ENCODE measurements at places on chromosomes 3 and 15.

GRCh38 chr15:92158426-92158825, 235.3 kb upstream of the ST8SIA2 start:
- peaks cover 4% of the 10 kb centered on the region for H3K36me3 ChIP-seq
- peaks cover 33% of the 10 kb centered on the region for H3K4me1 ChIP-seq
- peak; percentile 23 for DNase-seq
- H3K27ac ChIP-seq: no peak overlapping the region
- H3K4me3 ChIP-seq: no peak overlapping the region

DNA sequence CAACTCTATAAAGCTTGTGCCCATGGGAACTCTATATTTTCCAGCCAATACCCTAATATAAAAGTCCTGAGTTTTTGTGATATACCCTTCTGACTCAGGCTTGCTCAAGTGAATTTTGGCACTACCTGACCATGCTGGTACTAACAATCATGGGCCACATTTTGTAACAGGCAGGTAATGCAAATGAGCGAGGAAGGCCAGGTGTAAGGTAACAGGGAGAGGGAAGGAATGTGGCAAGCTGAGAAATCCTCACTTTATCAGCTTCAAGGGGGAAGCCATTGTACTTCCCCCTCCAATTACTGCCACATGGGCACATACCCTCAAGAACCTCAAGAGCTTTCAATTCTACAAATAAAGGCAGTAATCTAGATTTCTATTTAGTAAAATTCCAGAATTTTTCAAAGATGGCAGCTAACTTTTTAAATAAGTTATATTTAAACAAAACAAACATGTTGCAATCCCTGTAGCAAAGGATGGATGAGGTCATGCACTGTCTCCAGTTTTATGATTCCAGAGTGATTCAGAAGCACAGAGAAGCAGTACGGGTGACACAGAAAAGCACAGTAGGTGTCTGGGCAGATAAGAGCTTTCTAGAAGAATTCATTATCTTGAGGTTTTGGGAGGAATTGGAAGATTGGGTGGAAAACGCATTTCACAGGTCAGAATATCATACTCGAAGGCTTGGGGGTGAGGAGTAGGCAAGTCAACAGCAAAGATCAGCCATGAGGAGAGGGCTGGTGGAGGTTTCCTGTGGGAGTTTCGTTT, 87.6 kb downstream of the FOXP1 start:
- DNase-seq: peak; percentile 4
- H3K27ac ChIP-seq: peak overlapping the region; percentile 40
- H3K4me1 ChIP-seq: peaks cover 57% of the 10 kb centered on the region
- H3K36me3 ChIP-seq: peaks cover 13% of the 10 kb centered on the region

DNA sequence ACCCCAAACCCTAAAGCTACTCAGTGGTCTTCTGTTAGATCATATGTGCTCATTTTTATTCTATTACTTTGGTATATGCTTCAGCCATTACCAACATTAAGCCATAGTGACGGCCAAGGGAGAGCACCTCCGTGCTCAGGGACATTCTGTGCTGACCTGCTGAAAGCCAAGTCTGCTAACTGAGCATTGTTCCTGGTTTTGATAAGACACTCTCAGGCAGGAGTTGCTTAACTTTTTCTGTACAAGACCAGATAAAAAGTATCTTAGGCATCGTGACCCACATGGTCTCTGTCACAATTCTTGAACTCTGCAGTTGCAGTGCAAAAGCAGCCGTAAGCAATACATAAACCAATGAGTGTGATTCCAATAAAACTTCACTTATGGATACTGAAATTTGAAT, 100.6 kb downstream of the KLHL25 start:
- no peak overlapping the region for H3K4me3 ChIP-seq
- no peak overlapping the region for H3K27ac ChIP-seq
- peaks cover 38% of the 10 kb centered on the region for H3K36me3 ChIP-seq
- peaks cover 49% of the 10 kb centered on the region for H3K4me1 ChIP-seq
- no peak for DNase-seq

- H3K36me3 ChIP-seq: no peaks in the 10 kb centered on the region
- DNase-seq: peak; percentile 50
- H3K27me3 ChIP-seq: peaks cover 18% of the 10 kb centered on the region
- H3K4me3 ChIP-seq: no peak overlapping the region
- H3K4me1 ChIP-seq: peaks cover 9% of the 10 kb centered on the region
These were observed 17.4 kb upstream of the SHF start for GRCh38 chr15:45205192-45205591.

GRCh38 chr3:56921573-56922453, 120.1 kb upstream of the ARHGEF3 start:
- peak overlapping the region; percentile 72 for H3K4me3 ChIP-seq
- no peaks in the 10 kb centered on the region for H3K27me3 ChIP-seq
- H3K27ac ChIP-seq: peak overlapping the region; percentile 90
- H3K36me3 ChIP-seq: no peaks in the 10 kb centered on the region
- peaks cover 80% of the 10 kb centered on the region for H3K4me1 ChIP-seq

DNA sequence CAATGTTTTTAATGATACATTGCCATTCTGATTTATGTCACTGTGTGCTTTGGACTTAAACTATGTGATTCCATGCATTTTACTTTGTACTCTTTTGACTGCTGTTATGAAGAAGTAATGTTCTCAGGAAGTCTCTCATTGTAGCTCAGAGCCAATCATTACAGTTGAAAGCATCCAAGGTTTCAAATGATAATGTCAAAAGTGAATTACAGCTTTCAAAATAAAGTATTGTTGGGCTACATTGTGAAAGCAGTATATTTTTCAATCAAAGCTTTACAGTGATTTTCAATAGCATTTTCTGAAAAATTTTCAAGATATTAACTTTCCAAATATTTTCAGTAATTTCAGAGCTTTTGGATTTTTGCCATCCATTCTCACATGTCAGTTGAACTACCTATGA, 243.6 kb downstream of the ZIC4 start:
- no peak overlapping the region for H3K4me3 ChIP-seq
- no peak overlapping the region for H3K27ac ChIP-seq
- no peak for DNase-seq
- H3K36me3 ChIP-seq: no peaks in the 10 kb centered on the region

- no peak for DNase-seq
- H3K27ac ChIP-seq: no peak overlapping the region
- no peaks in the 10 kb centered on the region for H3K36me3 ChIP-seq
These were observed 23.3 kb downstream of the IL17RD start for GRCh38 chr3:57141719-57142410.

- no peak overlapping the region for H3K4me3 ChIP-seq
- no peaks in the 10 kb centered on the region for H3K36me3 ChIP-seq
- H3K27me3 ChIP-seq: no peaks in the 10 kb centered on the region
- no peaks in the 10 kb centered on the region for H3K4me1 ChIP-seq
- no peak overlapping the region for H3K27ac ChIP-seq
These were observed 53.0 kb upstream of the PCSK6 start for GRCh38 chr15:101542306-101543025.

DNA sequence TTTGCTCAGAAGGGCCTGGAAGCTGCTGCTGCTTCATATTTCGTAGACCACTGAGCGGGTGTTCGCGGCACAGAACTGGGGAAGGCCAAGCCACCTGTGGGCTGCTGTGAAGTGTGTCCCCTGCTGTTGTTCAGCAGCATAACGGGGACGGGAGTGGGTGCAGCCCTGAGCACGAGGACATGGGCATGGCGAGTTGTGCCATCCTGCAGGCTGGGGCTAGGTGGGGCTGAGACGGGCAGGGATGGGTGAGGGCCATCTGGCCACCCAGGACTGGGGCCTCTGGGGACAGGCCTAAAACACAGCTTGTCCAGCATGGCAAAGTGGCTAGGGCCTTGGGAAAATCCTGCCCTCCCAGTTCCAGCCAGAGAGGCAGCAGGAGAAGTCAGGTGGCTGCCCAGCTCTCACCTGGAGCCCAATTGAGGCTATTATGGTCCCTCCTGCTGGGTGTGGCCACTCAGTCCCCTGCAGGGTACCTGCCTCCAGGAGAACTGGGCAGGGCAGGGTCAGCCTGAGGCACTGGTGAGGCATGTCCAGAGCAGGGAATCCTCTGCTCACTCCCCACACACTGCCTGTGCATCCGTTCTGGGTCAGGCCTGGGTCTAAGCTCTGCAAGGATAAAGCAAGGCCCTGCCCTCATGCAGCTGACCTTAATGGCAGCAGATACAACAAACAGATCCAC, 29.5 kb downstream of the CFAP100 start:
- no peak for DNase-seq
- H3K27ac ChIP-seq: no peak overlapping the region
- no peaks in the 10 kb centered on the region for H3K36me3 ChIP-seq
- no peaks in the 10 kb centered on the region for H3K27me3 ChIP-seq
- no peaks in the 10 kb centered on the region for H3K4me1 ChIP-seq
- no peak overlapping the region for H3K4me3 ChIP-seq

- no peak overlapping the region for H3K4me3 ChIP-seq
- DNase-seq: no peak
- H3K27ac ChIP-seq: no peak overlapping the region
These were observed 437 bp downstream of the MKRN2OS start for GRCh38 chr3:12544652-12545472.

DNA sequence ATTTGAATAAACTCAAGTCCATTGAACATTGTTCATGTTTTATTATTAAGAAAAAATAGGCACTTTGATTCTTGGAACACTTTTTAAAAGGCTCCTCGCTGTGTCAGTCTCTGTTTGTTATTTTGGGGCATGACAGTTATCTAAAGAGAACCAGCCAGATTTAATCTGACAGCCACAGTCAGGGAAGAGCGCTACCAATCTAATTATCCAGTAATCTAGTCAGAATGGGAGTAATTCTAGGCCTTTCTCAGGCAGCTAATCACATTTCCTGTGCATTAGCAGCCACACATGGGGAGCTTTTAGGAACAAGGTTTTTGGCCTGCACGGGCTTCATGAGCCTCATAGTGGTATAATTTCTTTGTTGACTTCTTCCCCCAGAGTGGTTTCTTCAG, 362.2 kb downstream of the RBMS3 start:
- H3K36me3 ChIP-seq: no peaks in the 10 kb centered on the region
- H3K4me3 ChIP-seq: no peak overlapping the region
- no peaks in the 10 kb centered on the region for H3K27me3 ChIP-seq
- DNase-seq: no peak

GRCh38 chr3:46858456-46858855, 4.8 kb downstream of the MYL3 start:
- no peaks in the 10 kb centered on the region for H3K4me1 ChIP-seq
- H3K27ac ChIP-seq: no peak overlapping the region
- H3K36me3 ChIP-seq: no peaks in the 10 kb centered on the region
- H3K27me3 ChIP-seq: peaks cover 13% of the 10 kb centered on the region

All from activated T-helper 1 cell treated with anti-CD3 and anti-CD28 coated beads, Interleukin-12 subunit alpha, Interleukin-12 subunit beta, Interleukin-2, Interleukin-4 antibody, amounts not matched to agents 30 ng/mL and 10 ng/mL and 1 ng/mL, durations not matched to agents 14 hours and 24 hours and 36 hours (primary cell).